ENCODE measurements at places on chromosomes 7 and 10. TPM values are rescaled to one million over a fixed set of nuclear protein-coding genes. Genes with fewer than 3 reads are reported as not detected.
A peak's percentile ranks its signal among the peaks of the same experiment; 100 is the strongest.

CYP3A4 gene
- total RNA-seq, result not detected

PRSS37 gene
- total RNA-seq, result not detected

PRKCQ gene
- 45.2 TPM for total RNA-seq

DYNC1I1 gene
- total RNA-seq, result not detected

TUBAL3 gene
- not detected for total RNA-seq

GATAD1 gene
- 21.2 TPM for total RNA-seq

PLXNA4 gene
- 0.24 TPM for total RNA-seq

SGCE gene
- total RNA-seq, result 0.92 TPM

TMEM248 gene
- total RNA-seq, result 67.2 TPM

AZGP1 gene
- total RNA-seq, result not detected

COX19 gene
- total RNA-seq, result 15.6 TPM

WDR86 gene
- total RNA-seq, result 0.17 TPM

MYO3A gene
- not detected for total RNA-seq

CCL24 gene
- not detected for total RNA-seq

CCDC3 gene
- 0.45 TPM for total RNA-seq

NEUROD6 gene
- not detected for total RNA-seq

CHAT gene
- total RNA-seq, result not detected

CTTNBP2 gene
- total RNA-seq, result not detected

ANKRD7 gene
- not detected for total RNA-seq

CC2D2B gene
- not detected for total RNA-seq

SEMA4G gene
- total RNA-seq, result 0.58 TPM

VAX1 gene
- not detected for total RNA-seq

DNA sequence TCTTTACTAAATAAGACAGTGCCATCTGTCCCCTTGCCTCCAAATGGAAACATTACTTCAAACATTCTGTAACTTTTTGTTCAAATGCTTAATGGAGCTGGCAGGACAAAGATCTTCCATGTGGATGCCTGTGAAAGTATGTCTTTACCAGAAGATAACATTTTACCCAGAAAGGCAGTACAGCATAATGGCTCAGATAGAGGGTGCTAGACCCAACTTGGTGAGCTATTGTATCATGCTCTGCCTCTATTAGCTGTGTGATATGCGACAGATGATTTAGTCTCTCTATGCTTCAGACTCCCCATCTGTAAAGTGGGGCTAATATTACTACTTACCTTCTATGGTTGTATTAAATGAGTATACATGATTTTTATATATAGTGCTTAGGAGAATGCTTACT lies 8.8 kb upstream of the SMKR1 start:
- H3K27ac ChIP-seq, result peak overlapping the region; percentile 25
- H3K4me1 ChIP-seq, result peaks cover 21% of the 10 kb centered on the region
- peaks cover 14% of the 10 kb centered on the region for H3K36me3 ChIP-seq
- H3K4me3 ChIP-seq, result no peak overlapping the region
- DNase-seq, result no peak
- no peaks in the 10 kb centered on the region for H3K27me3 ChIP-seq

GRCh38 chr7:132557489-132558044 lies 18.7 kb downstream of the PLXNA4 start:
- peaks cover 4% of the 10 kb centered on the region for H3K4me1 ChIP-seq
- H3K4me3 ChIP-seq, result no peak overlapping the region
- no peak for DNase-seq
- H3K27ac ChIP-seq, result no peak overlapping the region
- H3K36me3 ChIP-seq, result no peaks in the 10 kb centered on the region
- H3K27me3 ChIP-seq, result no peaks in the 10 kb centered on the region

GRCh38 chr7:17530741-17531421 lies 232.4 kb downstream of the AHR start:
- peaks cover 3% of the 10 kb centered on the region for H3K4me1 ChIP-seq
- H3K27me3 ChIP-seq, result peaks cover 5% of the 10 kb centered on the region
- no peak overlapping the region for H3K4me3 ChIP-seq
- no peaks in the 10 kb centered on the region for H3K36me3 ChIP-seq
- no peak overlapping the region for H3K27ac ChIP-seq

GRCh38 chr10:34869135-34869836 lies 54.2 kb upstream of the PARD3 start:
- no peaks in the 10 kb centered on the region for H3K36me3 ChIP-seq
- no peak for DNase-seq
- no peak overlapping the region for H3K27ac ChIP-seq
- H3K4me3 ChIP-seq, result no peak overlapping the region
- H3K4me1 ChIP-seq, result no peaks in the 10 kb centered on the region
- H3K27me3 ChIP-seq, result peaks cover 10% of the 10 kb centered on the region

DNA sequence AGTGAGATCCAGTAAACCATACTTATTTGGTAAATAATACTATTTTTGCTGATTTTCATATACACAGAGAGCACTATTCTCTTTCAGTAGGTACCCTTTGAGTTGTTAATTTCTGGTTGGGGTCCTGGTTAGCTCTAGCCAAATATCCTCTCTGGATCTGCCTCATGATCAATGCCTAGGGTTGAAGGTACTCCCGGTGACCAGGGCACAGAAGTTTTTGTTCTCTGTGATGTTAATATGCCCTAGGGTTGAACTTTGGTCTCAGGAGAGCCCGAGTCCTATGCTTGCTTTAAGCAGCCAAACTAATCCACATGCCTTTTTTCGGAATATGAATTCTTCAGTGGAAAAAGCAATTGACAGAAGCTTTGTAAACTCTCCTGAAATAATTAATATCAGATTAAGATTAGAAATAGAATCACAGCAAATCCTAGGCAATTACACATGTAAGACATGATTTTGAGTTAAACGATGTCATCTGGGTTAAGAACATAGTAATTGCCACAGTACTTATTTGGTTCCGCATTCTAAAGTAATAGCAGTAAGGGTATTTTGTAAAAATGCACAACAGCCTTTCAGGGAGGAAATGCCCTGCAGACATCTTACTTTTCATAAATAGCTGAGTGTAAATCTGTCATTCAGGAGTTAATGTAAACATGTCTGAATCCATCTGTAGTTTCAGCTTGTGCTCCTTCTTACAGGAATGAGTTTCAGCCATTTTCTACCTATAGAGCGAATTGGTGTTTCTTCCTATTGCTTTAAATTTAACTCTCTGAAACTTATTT lies 10.1 kb downstream of the CHN2 start:
- H3K27ac ChIP-seq, result no peak overlapping the region
- DNase-seq, result no peak
- H3K36me3 ChIP-seq, result no peaks in the 10 kb centered on the region
- peaks cover 12% of the 10 kb centered on the region for H3K4me1 ChIP-seq
- no peak overlapping the region for H3K4me3 ChIP-seq

GRCh38 chr7:137403353-137403695 lies 59.8 kb upstream of the PTN start:
- H3K36me3 ChIP-seq, result no peaks in the 10 kb centered on the region
- no peaks in the 10 kb centered on the region for H3K4me1 ChIP-seq
- H3K27me3 ChIP-seq, result no peaks in the 10 kb centered on the region

DNA sequence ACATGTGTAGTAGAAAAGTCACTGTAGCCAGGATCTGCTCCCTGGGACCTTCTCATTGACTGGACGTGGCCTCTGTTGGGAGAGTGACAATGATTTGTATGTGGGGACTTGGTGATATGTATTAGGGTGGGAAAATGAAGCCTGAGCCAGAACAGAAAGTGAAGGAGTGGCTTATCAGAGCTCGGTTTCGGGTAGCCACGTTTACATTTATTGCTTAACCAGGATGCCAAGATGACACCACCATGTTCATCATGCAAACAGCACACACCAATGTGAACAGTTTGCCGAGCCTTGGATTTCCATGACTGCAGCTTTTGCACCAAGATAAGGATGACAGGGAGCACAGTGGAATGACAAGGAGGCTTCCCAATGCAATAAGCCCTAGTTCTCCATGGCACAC lies 112.8 kb upstream of the STK17A start:
- no peaks in the 10 kb centered on the region for H3K36me3 ChIP-seq
- DNase-seq, result no peak
- H3K4me1 ChIP-seq, result no peaks in the 10 kb centered on the region
- peaks cover 5% of the 10 kb centered on the region for H3K27me3 ChIP-seq

DNA sequence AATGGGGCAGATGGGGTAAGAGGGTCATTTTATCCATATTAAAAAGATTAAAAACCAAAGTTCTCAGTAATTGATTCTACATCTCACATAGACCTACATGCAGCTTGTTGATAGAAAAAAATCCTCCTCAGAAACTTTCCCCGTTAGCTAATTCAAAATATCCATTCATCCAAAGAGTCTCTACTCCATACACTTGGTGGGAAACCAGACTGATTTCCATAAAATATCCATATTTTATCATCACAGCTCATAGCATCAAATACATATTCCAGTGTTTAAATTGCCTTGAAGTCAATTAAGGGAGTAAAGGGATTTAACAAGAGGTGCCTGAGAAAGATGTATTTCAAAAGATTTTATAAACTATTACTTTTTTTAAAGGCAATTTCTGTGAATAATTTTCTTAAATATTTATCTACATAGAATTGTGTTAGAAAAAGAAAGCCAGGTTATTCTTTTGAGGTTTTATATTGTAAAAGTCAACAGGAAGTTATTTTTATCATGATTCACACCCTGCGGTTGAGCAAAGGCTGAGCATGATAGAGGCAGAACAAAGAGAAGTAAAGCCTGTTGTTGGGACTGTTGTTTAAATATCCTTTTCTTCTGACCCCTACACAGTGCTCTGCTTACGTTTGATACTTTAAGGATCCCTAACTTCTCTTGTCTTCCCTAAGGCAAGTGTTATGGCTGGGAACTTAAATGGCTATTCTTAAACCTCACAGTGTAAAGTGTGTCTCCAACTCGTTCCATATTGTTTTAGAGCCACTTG lies 266.7 kb downstream of the PRKG1 start:
- no peak overlapping the region for H3K4me3 ChIP-seq
- no peak for DNase-seq
- H3K36me3 ChIP-seq, result no peaks in the 10 kb centered on the region
- H3K4me1 ChIP-seq, result peaks cover 17% of the 10 kb centered on the region
- H3K27me3 ChIP-seq, result no peaks in the 10 kb centered on the region

DNA sequence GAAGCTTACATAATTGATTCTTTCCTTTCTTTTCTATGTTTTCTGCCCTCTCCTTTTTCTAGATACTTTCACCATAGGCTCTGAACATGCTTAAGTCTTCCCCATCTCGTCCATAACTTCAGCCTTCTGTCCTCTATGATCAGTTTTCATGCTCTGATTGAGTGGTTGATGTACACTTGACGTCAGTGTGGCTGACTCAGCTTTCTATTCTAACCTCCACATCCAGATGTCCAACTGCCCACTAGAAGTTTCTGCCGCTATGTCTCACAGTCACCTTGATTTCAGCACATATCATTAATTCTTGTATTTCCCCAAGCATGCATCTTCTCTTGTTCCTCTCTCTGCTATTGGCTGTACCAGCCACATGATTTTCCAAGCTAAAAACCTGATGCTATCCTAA lies 15.0 kb downstream of the CDK14 start:
- H3K27me3 ChIP-seq, result peaks cover 7% of the 10 kb centered on the region
- no peaks in the 10 kb centered on the region for H3K36me3 ChIP-seq
- H3K27ac ChIP-seq, result no peak overlapping the region
- peaks cover 4% of the 10 kb centered on the region for H3K4me1 ChIP-seq
- DNase-seq, result no peak

DNA sequence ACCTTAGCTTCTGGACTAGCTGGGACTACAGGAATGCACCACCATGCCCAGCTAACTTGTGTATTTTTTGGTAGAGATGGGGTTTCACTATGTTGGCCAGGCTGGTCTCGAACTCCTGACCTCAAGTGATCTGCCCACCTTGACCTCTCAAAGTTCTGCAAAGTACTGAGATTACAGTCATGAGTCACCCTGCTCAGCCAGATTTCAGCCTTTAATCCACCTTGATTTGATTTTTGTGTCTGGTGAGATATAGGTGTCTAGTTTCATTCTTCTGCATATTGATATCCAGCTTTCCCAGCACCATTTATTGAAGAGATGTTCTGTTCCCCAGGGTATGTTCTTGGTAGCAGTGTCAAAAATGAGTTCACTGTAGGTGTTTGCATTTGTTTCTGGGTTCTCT lies 20.1 kb upstream of the CYP3A7 start:
- no peaks in the 10 kb centered on the region for H3K4me1 ChIP-seq
- H3K36me3 ChIP-seq, result no peaks in the 10 kb centered on the region
- no peak for DNase-seq
- H3K27ac ChIP-seq, result no peak overlapping the region

DNA sequence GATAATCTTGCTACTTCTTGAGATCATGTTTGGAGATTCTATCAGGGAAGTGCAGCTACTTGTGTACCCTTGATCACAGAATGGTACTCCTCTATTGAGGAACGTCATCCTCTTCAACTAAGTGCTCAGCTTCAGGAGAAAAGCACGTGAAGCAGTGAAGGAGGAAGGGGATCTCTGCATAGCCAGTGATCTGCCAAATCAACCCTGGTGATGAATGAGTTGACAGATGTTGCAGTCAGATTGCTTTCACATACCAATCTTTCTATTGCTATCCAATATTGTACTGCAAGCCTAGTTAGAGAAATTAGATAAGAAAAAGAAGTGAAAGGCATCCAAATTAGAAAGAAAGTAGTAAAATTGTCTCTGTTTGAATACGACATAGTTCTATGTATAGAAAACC lies 309.4 kb downstream of the TWIST1 start:
- no peak overlapping the region for H3K27ac ChIP-seq
- no peaks in the 10 kb centered on the region for H3K4me1 ChIP-seq
- no peaks in the 10 kb centered on the region for H3K36me3 ChIP-seq
- no peaks in the 10 kb centered on the region for H3K27me3 ChIP-seq
- no peak for DNase-seq

GRCh38 chr10:69389827-69390490 lies 26.8 kb downstream of the TACR2 start:
- no peaks in the 10 kb centered on the region for H3K27me3 ChIP-seq
- no peak for DNase-seq
- peak overlapping the region; percentile 26 for H3K27ac ChIP-seq
- H3K36me3 ChIP-seq, result peaks cover 53% of the 10 kb centered on the region
- H3K4me3 ChIP-seq, result no peak overlapping the region
- peaks cover 11% of the 10 kb centered on the region for H3K4me1 ChIP-seq

DNA sequence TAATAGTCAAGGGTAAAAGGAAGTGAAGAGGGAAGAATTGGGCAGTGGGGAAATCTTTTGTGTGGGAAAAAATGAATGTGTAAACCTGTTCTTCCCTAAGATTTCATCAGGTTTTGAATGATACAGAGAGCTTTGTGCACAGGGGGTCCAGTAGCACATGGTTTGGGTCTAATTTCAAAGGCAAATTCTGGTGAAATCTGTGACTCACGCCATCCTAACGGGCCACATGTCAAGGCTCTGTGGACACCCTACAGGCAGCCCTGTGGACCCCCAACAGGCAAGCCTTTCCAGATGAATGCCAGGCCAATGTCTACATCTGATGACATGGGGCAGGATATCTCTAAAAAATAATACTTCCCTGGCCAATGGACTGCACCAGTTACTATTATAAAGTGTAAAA lies 309.8 kb downstream of the PARD3 start:
- H3K27ac ChIP-seq, result no peak overlapping the region
- DNase-seq, result no peak
- H3K4me1 ChIP-seq, result no peaks in the 10 kb centered on the region

DNA sequence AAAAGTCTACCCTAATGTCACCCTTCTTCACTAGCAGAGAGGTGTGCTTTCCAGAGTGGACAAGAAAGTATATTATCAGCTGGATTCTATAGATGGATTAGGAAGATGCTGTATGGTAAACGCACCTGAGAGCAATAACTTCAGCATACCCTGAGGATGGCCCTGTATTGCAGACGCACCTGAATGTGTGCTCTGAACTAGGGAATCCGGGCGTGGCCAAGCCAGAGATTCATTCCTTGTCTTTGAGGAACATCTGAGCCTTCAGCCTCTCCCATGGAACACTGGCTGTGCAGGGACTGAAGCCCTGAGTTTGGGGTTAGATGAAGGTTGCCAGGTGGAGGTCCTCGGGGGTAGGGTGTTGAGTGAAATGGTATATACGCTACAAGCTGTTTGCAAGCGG lies 66.2 kb upstream of the NFE2L3 start:
- H3K27me3 ChIP-seq, result peaks cover 5% of the 10 kb centered on the region
- peaks cover under 1% of the 10 kb centered on the region for H3K4me1 ChIP-seq
- no peaks in the 10 kb centered on the region for H3K36me3 ChIP-seq
- no peak overlapping the region for H3K27ac ChIP-seq
- no peak overlapping the region for H3K4me3 ChIP-seq
